ENCODE measurements at places on chromosomes 6 and 20.

DNA sequence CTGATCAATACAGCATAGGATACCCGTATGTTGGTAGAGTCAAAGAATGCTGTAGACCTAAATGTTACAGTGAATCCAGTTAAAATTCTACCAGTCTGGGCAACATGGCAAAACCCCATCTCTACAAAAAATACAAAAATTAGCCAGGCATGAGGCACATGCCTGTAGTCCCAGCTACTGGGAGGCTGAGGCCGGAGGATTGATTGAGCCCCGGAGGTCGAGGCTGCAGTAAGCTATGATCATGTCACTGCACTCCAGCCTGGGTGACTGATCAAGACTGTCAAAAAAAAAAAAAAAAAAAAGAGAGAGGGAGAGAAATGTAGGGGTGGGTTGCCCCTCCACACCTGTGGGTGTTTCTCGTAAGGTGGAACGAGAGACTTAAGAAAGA is 167.5 kb downstream of the SLC16A10 start:
- no peak for DNase-seq

- no peak for DNase-seq
Measured at GRCh38 chr6:163417595-163417994, 3.1 kb downstream of the QKI start.

- DNase-seq = no peak
Measured at GRCh38 chr6:20706238-20706938, 172.1 kb downstream of the CDKAL1 start.

GRCh38 chr20:34397096-34397495 is 34.0 kb downstream of the ITCH start:
- DNase-seq = no peak

DNA sequence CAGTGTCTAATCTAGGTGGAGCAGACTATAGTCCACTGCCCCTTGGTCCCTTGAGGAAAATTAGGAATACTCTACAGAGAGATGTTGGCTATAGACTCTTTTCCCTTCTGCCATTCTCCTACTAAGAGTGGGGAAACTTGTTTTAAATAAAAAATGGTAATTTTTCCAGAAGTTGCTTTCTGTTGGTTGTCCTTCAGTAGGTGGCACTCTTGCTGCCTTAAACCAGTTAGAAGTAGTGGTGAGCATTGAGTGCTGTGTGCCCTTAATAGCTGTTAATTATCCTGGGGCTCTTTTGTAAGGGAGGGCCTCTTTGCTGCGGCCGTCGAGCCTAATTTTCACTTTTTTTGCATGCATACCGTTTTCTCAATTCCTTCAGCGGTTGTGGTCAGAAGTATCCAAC is 2.8 kb downstream of the CMTR1 start:
- no peak for DNase-seq

DNA sequence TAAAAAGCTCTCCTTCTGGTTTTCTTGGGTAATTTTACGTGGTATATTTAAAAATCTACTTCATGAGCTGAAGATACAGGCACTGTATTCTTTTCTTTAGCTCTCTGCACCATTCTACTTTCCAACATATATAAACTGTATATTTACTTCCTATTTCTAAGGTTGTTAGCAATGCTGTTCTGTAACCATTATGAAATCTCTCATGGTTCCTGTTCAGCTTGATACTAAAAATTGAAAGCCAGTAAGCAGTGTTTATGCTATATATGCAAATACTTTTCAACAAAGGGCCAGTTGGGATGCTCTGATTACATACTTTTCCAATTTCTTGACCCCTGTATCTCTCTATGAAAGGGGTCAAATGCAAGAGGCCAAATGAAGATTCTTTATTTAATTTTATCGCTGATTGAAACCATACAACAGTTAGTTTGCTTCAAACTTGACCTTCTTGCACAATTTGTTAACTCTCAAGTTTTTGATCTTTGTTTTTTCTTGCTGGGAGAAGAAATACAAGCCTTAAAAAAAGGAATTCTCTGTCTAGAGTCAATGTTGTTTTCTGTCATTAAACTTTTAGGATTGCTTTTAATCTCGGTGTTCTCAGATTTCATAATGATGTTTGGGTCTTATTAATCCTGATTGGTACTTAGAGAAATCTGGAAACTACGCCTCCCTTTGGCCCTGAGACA is 223.2 kb downstream of the PRL start:
- DNase-seq = no peak

- DNase-seq = no peak
Measured at GRCh38 chr20:1331801-1332453, 3.0 kb upstream of the SDCBP2 start.

DNA sequence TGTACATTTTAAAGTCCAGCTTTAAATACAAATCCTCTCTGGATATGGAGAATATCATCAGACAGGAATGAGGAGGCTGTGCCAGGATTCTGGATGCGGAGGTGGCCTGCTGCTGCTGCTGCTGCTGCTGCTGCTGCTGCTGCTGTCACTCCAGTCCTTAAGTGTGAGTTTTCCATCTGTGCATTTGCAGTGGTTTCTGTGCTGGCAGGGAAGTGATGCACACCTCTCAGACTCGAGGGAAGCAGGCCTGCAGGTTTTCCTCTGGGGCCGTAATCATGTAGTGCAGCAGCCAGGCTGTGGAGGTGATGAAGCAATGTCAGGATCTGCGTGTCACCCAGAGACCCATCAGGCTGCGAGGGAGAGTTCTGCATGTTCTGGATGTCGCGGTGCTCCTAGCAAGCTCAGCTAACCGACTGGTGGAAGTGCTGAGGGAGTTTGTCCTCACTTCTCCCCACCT is 32.0 kb downstream of the CFAP61 start:
- DNase-seq = no peak

DNA sequence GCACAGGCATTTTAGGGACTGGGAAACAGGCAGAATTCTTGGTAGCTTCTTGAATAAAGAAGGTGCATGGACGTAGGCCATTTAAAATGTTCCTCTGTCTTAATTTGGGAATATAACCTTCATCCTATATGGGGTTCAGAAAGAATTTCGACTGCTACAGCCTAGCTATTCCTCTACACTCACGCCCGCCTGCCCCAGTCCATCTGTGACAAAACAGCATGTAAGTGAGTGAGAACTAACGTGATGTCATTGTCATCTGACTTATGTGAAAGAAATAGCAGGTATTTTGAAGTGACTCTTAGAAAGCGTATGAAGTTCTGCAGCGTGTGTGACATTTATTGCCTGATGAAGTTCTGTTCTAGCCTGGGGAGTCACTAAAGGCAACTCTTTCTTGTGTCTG is 52.2 kb upstream of the SLC22A1 start:
- no peak for DNase-seq

GRCh38 chr6:143674483-143675381 is 3.0 kb upstream of the PHACTR2 start:
- no peak for DNase-seq

DNA sequence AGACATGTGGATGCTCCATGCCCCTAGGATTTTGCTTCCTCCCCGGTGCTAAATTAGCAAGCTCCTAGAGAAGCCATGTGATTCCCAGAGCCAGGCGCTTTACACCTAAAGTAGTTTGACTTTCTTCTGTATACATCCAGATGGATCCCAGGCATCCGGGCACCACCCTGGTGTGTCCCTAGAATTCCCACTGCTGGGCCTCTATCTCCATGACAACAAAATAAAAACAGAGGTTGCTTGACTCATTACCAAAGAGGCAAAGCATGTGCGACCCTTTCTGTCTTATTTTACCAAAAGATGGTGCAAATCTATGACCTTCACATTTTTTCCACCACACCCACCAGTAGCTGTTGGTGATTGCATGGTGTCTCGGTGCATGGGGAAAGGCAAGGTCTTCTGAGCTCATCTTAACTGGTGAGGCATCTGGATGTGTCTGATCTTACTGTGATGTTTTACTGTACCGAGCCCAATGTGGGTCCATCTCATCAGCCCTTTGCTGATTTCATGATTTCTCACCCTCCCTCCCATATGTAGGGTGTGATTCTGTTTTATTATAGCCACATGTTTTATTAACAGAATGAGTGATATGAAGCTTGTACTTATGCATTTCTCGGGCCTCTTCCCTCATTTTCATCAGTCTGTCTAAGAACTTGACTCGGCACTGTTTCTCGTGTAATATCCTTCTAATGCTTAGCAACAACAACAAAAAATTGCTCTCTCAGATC is 27.4 kb upstream of the VAPB start:
- DNase-seq = no peak

DNA sequence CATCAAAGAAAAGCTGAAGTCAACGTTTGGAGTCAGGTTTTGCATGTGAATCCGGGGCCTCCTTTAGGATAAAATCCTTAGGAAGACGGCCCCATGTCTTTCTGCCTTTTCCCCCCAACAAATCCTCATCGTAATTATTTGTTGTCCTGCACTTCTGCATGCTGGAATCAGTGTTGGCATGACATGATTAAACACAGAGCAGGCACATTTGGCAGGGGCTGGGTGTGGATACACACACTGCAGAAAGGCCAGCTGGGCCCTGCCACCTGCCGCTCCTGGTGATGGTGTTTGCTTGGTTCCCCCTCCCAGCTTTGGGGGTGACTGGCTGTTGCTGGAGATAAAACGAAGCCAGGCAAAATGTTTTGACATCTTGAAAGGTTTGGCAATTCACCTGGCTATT is 46.3 kb upstream of the FOXA2 start:
- no peak for DNase-seq

GRCh38 chr20:31948008-31948407 is 3.8 kb downstream of the PDRG1 start:
- DNase-seq = no peak

Measured in stimulated activated CD8-positive, alpha-beta memory T cell treated with anti-CD3 and anti-CD28 coated beads, Interleukin-4, amount 100 ng/mL, for 1 hour (primary cell).